Foreskin melanocyte (primary cell): ENCODE measurements at places on chromosomes 1 and 21.

DNA sequence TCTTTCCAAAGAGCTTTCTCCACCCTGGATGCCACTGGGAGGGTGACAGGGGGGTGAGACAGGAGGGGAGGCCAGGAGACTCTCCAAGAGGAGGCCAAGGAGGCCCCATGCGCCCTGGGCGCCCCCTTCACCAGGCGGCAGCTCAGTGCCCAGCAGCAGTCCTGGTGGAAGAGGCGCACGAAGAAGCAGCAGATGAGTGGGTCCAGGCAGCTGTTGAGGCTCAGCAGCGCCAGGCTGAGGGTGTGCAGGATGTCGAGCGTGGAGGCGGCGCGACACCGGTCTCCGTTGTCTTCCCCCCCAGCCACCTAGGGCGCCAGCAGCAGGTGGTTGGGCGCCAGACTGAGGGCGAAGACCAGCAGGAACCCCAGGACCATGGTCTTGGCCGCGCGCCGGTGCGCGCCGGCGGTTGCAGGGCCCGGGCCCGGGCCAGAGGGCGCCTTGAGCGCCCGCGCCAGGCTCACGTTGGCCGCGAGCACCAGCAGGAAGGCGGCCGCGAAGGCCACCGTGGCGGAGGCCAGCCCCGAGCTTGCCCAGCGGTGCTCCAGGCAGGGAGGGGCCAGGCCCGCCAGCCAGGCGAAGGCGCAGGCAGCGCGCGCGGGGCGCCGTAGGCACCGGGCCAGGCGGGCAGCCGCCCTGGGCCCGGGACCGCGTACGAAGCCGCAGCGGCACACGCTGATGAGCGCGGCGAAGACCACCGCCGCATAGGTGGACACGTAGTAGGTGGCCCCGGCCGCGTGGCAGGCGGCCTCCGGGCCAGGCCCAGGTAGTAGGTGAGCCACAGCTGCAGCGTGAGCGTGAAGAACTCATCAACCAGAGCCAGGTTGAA, 8.6 kb downstream of the TMEM35B start:
- no peak for DNase-seq

GRCh38 chr1:32897082-32898049, 3.8 kb downstream of the TMEM54 start:
- no peak for DNase-seq

DNA sequence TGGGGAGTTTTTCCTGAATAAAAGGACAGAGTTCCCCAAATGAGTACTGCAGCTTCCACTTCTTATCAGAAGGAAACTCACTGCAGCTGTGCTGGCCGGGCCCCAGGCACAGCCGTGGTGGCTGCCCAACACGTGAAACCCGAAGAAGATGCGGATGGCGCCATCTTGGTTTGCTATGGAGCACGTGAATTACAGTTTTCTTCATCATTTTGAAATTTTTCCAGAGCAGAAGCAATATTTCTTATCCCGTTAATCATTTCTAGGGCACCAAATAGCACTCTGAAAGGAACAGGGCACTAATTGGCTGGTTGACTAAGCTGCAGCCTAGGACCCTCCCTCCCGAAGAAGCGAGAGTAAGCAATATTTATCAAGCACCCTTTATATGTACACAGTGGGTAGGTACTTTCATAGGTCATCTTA, 63.2 kb upstream of the EPS8L3 start:
- DNase-seq = no peak

DNA sequence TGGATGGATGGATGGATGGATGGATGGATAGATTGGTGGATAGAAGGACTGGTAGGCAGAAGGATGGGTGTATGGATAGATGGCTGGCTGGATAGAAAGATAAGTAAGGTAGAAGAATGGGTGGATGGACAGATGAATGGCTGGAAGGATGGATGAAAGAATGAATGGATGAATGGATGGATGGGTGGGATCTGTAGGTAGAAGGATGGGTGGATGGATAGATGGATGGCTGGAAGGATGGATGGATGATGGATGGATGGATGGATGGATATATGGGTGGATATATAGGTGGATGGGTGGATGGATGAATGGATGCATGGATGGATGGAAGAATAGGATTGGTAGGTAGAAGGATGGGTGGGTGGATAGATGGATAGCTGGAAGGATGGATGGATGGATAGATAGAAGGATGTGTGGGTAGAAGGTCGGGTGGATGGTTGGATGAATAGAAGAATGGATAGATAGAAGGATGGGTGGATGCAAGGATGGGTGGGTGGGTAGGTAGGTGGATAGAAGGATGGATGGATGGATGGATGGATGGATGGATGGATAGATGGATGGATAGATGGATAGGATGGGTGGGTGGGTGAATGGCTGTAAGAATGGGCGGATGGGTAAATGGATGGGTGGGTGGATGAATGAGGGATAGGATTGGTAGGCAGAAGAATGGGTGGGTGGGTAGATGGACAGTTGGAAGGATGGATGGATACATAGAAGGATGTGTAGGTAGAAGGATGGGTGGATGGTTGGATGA, 7.5 kb downstream of the MASP2 start:
- DNase-seq = no peak

DNA sequence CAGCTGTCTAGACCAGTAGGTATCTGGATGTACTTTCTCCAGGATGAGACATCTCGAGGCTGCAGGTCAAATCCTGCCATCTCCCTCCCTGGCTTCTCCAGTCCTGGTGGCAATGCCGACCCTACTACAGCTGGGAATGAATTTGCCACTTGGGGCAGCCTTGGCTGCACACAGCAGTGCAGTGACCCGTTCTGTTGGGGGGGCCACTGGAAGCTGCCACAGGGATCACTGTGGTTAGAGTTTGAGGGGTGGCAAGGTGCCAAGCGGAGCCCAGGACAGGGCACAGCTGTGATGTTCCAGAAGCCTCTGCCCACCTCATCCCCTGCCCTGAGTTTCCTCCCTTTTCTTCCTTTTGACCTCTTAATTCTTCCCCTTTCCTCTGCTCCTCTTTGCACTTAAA, 17.1 kb downstream of the COL6A2 start:
- no peak for DNase-seq

DNA sequence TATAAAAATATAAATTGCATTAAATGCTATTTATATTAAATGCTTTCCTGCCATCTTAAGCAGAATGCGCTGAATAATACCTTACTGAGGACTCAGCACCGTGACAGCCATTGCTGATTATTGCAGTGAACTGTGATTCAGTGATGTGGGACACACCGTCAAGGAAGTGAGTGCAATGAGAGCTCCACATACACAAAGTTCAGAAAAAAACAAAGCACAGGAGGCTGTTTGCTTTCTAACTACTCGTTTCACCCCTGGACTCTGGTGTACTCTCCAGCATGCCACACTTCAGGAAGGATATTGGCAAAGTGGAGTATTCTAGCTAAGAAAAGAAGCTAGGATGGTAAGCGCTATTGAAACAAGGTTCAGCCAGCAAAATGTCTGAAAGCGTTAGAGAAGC, 57.4 kb upstream of the CXADR start:
- DNase-seq = no peak

GRCh38 chr1:29502225-29502910, 266.0 kb downstream of the PTPRU start:
- DNase-seq = no peak

DNA sequence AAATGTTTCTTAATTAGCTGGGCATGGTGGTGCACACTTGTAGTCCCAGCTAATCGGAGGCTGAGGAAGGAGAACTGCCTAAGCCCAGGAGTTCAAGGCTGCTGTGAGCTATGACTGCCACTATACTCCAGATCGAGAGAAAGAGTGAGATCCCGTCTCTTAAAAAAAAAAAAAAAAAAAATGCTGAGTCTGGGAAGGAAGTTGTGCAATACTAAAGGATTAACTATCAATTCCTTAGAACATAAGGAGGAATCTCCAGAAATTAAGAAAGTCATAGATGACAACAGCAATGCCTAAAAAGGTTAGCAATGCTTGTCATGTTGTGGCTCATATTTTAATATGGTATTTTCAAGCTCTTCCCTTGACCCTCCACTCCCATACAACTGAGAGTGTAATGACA, 5.3 kb downstream of the LUZP1 start:
- DNase-seq = no peak

- DNase-seq = no peak
These were observed 4.7 kb downstream of the ZNF648 start for GRCh38 chr1:182056601-182057366.
